ENCODE measurements at places on chromosomes 16 and 17.
A peak's percentile ranks its signal among the peaks of the same experiment; 100 is the strongest.

GRCh38 chr16:55811811-55812210, 21.1 kb downstream of the CES1 start:
- no peak for DNase-seq

GRCh38 chr16:46996952-46997458, 23.5 kb upstream of the DNAJA2 start:
- DNase-seq: no peak

- DNase-seq: no peak
Measured at GRCh38 chr16:15607700-15608396, 35.1 kb downstream of the MARF1 start.

GRCh38 chr17:77271411-77271810, 130.6 kb downstream of the SEC14L1 start:
- no peak for DNase-seq

- no peak for DNase-seq
Measured at GRCh38 chr17:41064301-41064700, 1.4 kb downstream of the KRTAP2-4 start.

- DNase-seq: no peak
Measured at GRCh38 chr17:37446027-37446426, 39.3 kb downstream of the TADA2A start.

- DNase-seq: no peak
Measured at GRCh38 chr16:89596061-89596689, 17.3 kb upstream of the DPEP1 start.

DNA sequence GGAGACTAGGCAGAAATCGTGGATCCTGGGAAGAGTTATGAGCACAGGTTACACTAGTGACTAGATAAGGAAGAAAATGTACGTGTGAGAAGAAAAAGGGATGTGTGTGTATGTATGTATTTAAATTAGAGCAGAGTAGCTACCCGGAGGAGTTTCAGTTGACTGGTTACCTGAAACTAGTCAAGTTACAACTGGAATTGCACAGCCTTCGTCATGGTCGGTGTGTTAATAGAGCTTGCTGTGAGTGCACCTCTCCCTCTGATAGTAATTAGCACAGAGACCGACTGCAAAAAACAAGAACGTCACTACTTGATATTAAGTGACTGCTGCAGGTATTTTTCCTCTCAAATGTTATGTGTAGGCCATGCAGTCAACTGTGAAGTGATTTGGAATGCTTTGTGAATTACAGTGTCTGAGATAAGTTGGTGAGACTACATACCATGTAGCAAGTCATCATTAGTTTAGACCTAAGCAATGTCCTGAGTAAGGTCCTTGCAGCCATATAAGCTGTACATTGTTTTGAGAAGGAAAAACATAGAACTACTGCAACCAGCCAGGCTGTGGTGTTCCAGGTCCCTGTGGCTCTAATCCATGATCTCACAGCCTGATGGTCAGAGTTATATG, 95.7 kb downstream of the WNT3 start:
- DNase-seq: no peak

GRCh38 chr16:28280881-28281836, 11.2 kb upstream of the SBK1 start:
- DNase-seq: no peak

DNA sequence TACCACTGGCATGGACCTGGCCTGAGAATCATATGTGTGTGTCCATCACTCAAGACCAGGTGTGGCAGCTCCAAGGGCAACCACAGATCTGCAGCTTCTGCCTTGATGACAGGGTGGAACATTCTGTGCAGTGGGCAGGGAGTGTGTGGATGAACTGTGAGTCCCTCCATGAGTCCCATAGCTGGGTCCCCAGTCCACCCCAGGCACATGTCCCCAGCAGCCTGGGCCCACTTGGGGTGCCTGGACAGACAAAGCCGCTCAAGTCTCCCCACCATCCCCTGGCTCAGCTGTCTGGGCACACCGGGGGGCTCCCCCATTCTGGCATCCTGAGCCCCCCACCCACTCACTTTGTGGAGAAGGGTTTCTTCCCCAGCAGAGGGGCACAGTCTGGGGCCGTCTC, 4.6 kb upstream of the KRT16 start:
- DNase-seq: no peak

DNA sequence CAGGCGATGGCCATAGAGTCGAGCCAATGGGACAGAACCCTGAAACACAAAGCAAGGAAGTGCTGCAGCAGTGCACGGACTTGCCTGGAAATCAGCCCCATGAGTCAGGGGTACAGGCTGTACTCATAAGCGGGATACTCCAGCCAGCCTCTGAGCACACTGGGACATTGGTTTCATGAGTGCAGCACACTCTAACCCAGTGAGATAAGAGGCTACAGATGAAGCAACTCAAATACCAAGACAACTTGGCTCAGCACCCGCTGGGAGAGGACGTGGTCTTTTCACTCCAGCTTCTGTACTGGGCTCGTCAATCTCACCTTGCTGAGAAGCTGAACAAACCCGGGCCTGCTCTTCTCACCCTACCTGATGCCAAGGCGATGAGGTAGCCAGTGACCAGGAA, 98.2 kb downstream of the AXIN2 start:
- no peak for DNase-seq

DNA sequence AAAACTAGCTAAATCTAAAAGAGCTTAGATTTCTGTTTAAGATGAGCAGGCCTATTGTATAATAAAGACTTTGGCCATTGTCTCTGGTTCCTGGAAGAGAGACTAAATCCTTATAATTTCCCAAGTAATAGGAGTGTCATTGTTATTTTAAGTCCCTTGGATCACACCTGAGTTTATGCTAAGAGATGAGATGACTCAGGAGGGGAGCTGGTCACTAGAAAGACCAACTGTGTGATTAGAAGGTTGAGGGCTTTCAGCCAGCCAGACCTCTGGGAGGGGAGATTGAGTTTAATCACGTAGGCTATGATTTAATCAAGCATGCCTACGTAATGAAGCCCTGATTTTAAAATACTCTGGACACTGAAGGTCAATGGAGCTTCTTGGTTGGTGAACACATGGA, 156.9 kb upstream of the C17orf78 start:
- DNase-seq: no peak

- peak; percentile 69 for DNase-seq
Measured at GRCh38 chr16:67661101-67661761, 471 bp downstream of the PARD6A start.

GRCh38 chr16:64251742-64252141, 870.1 kb downstream of the CDH11 start:
- no peak for DNase-seq

DNA sequence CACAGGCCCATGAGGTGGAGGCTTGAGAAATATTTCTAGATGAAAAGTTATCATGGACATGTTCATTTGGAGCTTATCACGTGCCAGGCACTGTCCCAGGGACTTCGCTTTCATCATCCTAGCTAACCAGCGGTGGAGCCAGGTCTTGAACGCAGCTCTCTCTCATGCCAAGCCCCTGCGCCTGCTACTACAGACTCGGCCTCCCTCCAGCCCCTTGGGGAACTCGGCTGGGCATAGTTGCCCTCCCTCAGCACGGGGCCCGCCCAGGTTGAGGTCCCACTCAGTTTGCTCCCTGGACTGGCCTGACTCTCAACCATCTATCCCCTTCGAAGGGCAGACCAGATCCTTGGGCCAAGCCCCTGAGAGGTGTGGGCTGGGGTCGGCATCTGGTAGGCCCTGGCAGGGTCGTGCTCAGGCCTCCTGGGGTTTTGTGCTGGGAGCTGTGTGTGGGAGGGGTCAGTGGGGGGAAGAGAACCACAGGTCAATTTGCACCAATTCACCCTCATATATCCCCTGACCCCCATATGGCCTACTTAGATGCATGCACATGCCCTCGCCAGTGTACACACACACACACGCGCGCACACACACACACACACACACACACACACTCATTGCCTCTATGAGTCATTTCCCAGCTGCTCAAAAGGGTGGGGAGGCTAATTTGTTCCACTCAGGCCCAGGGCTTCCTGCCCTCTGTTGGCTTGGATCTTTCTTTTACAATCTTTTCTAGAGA, 12.1 kb upstream of the SCN4A start:
- DNase-seq: no peak

GRCh38 chr17:75565066-75565465, 22.5 kb upstream of the MYO15B start:
- DNase-seq: peak; percentile 79

Measured in Caco-2 (cell line).